G401 (cell line): ENCODE measurements at places on chromosomes 11 and 22. TPM values are rescaled to one million over a fixed set of nuclear protein-coding genes. Genes with fewer than 3 reads are reported as not detected.

The MB gene
- not detected in 2 replicates for total RNA-seq

The DEPDC7 gene
- total RNA-seq, result 6.0 and 6.9 TPM in 2 replicates

The MARK2 gene
- 21.0 and 22.5 TPM in 2 replicates for total RNA-seq

The CHRM4 gene
- 0.55 and 5.2 TPM in 2 replicates for total RNA-seq

The RAB38 gene
- 0.17 TPM in 1 of 2 replicates, not detected in the other for total RNA-seq

The TRPM5 gene
- total RNA-seq, result not detected in 2 replicates

The YWHAH gene
- total RNA-seq, result 93.0 and 126 TPM in 2 replicates

The TRPC6 gene
- total RNA-seq, result 0.07 TPM in 1 of 2 replicates, not detected in the other

The SLC22A12 gene
- total RNA-seq, result not detected in 2 replicates

The CASP4 gene
- total RNA-seq, result 0.31 and 0.55 TPM in 2 replicates

The APLNR gene
- total RNA-seq, result not detected in 2 replicates

The OR10D3 gene
- not detected in 2 replicates for total RNA-seq

DNA sequence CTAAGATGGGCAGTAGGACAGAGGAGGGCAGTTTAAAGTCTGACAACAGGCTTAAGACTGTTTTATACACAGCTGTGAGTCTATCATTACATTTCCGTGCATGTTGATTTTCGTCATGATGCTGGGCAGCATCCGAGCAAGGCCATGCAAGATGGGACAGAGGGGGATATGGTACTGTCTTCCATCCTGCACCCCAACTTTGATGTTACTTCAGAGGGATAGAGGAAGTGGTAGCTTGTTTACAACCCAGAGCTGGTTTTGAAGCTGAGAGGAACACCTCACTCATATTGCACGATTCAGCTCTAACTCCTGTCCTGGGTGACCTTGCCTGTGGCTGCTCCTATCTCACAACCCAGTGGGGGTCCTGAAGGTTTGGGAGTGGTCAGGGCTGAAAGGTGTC, 3.0 kb upstream of the SORL1 start:
- no peak for DNase-seq

DNA sequence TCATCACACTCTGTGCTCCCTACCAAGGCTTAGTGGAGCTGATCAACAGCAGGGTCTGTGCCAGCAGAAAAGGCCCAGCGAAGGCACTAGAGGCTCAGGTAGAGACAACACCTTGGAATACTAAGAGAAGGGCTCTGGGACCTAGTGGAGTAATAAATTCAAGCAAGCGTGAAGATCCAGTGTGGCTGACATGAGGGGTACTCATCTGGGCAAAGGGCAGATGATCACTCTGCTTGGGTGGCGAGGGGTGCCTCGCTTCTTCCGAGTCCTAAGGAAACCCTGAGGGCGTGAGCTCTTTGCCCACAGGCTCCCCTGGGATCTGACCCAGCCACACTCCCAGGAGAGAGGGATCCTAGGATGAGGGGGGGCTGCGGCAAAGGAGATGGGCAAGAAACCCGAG, 3.5 kb upstream of the TPBGL start:
- DNase-seq, result no peak

GRCh38 chr22:21629255-21630149, at the start of gene YDJC:
Gene YDJC (minus strand): TSS chr22:21630022. CDS start chr22:21630014, 8 bp downstream.
- DNase-seq, result peak; percentile 93

GRCh38 chr11:6606471-6607189, 3.1 kb downstream of the ILK start:
- DNase-seq, result peak; percentile 57

DNA sequence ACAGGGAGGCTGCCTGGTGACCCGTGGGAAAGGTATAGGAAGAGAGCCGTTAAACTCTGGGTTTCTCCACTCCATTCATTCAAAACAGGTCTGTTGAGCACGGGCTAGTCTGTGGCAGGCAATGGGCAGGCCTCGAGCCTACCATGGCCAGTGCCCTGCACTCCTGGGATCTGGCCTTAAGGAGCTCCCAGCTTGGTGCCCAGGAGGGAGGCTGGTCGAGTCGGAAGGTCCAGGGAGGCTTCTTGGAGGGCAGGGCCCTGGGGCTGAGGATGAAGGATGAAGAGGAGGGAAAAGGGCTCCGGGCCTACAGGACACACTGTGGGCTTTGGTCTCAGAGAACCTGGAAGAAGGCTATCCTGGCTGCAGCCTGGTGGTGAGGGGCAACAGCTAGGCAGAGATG, 41.9 kb upstream of the MN1 start:
- no peak for DNase-seq

DNA sequence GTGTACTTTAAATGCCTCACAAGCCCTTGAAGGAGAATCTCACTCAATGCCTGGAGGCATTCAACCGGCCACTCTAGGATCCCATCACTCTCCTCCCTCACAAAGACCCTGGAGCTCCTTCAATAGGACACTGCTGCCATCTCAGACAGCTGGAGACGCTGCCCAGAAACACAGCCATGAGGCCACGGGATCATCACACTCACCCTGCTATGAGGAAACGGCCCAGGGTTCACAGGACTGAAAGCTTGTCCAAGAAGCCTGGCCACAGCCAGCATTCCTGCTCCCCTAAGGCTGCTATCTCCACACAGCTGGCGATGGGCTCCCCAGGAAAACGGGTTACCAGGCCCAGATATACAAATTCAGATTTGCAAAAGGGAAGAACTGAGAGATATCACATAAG, 13.2 kb downstream of the CARS1 start:
- no peak for DNase-seq

DNA sequence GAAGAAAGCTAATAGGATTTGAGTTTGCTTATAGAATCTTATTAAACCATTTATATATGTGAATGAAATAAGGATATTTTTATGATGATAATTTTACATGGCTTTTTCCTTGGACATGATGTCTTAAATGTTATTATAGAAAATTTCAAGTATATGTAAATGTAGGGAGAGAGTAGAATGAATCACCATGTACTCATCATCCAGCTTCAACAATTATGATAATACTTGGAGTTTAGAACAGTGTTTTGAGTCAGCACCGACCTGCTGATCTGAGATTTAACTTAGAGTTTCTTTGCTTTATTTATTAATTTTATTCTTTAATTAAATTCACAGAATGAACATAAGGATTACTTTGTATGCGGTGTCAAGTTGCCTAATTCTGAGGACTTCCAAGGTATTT, 193.5 kb downstream of the UVRAG start:
- no peak for DNase-seq

GRCh38 chr22:36755316-36755715, 20.6 kb downstream of the IFT27 start:
- DNase-seq, result no peak

DNA sequence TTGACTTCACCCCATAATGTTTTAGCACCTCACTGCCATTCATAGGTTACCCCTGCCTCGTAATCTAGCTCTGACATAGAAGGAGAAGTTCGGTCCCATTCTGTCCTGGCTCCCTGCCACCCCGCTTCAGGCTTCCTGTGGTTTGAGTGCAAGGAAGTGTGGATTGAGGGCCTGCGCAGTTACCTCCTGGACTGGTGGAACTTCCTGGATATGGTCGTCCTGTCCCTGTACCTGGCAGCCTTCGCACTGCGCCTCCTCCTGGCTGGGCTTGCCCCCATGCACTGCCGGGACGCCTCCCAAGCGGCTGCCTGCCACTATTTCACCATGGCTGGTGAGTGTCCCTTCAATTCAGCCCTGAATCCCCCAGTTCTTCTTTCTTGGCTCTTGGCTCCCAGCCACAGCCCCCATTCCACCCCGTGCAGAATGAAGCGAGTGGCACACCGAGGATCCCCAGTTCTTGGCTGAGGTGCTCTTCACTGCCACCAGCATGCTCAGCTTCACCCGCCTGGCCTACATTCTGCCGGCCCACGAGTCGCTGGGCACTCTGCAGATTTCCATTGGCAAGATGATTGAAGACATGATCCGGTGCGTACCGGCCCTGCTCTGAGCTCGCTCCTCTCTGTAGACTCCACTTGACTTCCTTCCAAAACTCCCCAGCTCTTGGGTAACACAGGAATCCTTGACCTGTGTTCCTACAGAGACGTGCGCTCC, 15.4 kb downstream of the ART5 start:
- no peak for DNase-seq

DNA sequence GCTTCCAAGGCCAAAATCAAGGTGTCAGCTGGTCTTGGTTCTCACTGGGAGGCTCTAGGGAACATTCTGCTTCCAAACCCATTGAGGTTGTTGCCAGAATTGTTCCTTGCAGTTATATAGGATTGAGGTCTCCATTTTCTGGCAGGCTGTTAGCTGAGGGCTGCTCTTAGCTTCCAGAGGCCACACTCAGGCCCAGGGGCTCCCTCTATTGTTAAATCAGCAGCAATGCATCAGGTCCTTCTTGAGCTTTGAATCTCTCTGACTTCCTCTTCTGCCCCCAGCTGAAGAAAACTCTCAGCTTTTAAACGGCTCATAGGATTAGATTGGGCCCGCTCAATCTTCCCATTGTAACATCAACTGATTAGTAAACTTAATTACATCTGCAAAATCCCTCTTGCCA, 39.3 kb upstream of the BSX start:
- peak; percentile 39 for DNase-seq

- DNase-seq, result no peak
Measured at GRCh38 chr11:11979488-11980117, 28.8 kb downstream of the DKK3 start.

DNA sequence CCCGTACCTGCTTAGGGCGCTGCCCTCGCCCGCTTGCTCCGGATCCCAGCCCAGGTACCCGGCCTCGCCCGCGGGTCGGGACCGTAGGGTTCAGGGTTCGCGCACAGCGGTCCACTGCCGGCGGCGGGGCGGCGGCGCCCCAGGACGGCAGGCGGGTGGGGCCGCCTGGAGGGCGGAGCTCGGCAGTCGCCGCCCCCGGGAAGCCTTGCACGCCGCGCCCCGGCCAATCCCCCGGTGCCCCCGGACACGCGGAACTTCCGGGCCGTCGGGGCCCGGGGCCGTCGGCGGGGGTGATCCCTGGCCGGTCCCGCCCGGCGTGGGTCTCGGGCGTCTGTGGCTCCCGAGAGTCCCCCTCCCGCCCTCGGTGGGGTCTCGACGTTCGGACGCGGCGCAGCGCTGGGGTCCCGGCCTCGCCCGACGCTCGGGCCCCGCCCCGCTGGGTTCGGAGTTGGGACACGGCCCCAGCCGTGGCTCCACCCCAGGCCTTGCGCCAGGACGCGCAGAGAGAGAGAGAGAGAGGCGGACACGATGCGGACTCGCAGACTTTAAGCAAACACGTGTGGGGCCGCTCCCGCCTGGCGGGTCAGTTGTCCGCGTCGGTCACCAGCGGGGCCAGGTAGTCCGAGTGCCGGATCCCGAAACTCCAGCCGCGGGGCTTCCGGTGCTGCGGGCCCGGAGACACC, at the start of gene TYMP:
Gene TYMP, minus strand, starts transcription at position 116 of the 683 bp plus-strand sequence. CDS start 303 bp downstream, outside the sequence.
- DNase-seq, result no peak

DNA sequence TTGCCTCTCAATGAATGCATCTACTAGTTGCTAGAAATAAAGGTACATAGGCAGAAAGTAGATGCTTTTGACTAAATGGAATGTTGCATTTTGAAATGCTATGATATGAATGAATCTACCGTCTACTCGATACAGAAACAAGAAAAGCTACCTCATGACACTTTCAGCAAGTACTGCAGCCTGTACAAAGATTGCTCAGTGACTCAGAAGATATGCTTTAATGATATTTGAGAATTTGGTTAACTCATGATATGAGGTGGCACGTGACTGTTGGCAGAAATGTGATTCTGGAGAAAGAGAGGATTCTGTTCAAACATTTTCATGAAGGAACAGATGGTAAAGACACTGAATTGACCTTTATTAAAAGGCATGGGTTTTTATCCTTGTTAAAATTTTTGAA, 76.0 kb downstream of the HSD17B12 start:
- no peak for DNase-seq

- no peak for DNase-seq
Measured at GRCh38 chr11:111082664-111083063, 162.9 kb upstream of the POU2AF2 start.

DNA sequence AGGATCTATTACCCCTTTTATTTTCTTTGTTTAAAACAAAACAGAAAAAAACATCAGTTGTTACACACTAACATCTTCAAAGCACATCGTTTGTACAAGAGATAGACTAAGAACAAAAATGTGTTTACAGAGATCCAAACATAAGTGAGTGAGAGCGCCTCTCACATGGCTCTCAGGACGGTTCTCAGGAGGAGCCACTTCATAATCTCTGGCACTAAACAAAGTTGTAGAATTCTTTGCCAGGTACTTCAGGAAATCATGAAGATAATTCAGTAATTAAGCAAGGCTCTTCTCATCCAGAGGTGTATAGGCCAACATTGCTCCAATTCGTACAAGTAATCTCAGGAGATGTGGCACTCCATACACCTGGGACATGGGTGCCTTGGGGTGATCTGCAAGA, 29.8 kb downstream of the PDE3B start:
- no peak for DNase-seq

GRCh38 chr22:47783433-47784366, 1021.2 kb downstream of the TBC1D22A start:
- DNase-seq, result no peak

DNA sequence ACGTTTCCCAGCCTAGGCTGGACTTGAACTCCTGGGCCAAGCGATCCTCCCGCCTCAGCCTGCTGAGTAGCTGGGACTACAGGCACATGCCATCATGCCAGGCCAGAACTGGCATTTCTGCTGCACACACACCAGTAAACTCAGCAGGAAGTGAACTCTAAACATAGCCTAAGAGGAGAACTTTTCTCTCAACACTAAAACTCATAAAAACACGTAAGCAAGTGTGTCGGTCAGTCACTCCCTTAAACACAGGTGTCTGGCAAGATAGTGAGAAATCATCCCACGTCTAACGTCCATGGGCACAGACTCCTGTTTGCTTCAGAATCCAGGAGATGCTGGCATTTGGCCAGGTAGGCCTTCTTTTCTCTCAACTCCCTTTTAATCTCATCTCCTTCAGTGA, 104.8 kb downstream of the RPL27A start:
- peak; percentile 23 for DNase-seq

- no peak for DNase-seq
Measured at GRCh38 chr22:25111579-25112517, 87.8 kb upstream of the CRYBB3 start.
